Inflammatory macrophage (primary cell): ENCODE measurements at places on chromosomes 3 and 15.

GRCh38 chr3:151724576-151725562 is 8.9 kb upstream of the AADACL2 start:
- DNase-seq: no peak

GRCh38 chr15:42344763-42345162 is 14.5 kb upstream of the CAPN3 start:
- no peak for DNase-seq

- peak; percentile 3 for DNase-seq
Observed at GRCh38 chr3:190983875-190984274, 121.4 kb upstream of the GMNC start.

GRCh38 chr15:55552926-55553325 is 35.2 kb downstream of the PYGO1 start:
- peak; percentile 12 for DNase-seq

DNA sequence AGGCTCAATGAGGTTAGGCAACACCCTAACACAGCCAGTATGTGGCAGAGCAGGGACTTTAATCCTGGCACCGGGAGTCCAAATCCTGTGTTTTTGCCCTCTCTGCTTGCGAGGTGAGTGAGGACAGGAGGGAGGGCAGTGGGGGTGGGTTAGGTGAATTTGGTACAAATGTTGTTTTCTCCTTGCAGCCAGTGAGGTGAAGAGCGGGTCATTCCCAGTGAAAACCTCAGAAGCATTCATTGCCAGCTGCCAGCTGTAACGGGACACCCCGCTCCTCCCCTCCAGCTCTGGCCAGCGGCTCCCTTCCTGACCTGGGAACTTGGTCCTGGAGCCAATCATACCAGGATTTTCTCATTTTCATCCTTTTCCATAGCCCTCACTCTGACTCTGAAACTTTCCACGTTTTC is 45.7 kb upstream of the RAB6B start:
- no peak for DNase-seq

DNA sequence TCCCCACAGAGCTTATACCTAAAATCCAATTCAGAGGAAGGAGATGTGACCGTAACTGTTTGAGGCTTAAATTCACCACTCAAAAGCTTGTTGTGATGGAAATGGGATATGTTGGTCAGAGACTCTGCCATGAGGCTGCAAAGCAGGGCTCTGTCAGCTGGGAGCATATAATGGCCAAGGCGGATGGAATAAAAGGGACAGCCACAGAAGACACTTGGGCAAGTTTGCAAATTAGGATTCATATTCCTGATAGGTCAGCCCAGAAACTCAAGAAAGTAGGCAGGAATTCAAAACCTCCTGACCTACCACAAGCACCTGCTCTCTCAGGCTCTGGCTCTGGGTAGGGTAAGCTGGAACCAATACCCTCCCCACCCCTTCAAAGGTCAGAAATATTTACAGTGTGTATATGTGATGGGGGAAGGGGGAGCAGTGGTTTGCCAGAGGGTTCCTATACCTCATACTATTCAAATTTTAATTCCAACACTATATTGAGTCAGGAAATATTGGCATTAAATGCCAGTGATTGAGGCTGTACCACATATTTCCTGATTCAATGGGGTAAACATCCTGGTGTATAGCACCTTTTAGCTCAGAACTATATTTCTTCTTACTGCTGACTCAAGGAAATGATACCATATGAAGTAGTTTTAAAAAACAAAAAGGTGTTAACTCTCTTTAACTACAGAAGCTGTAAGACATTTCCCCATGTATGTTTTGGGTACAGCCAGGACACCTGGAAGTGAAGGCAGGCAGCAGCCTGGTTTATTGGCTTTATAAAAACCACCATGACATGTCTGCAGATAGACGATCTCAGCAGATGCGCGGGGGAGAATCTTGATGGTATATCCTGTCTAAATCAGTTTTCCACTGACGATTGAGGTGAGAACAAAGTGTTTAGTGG is 19.2 kb downstream of the FYCO1 start:
- DNase-seq: no peak

- DNase-seq: no peak
Observed at GRCh38 chr15:88021601-88022000, 234.9 kb downstream of the NTRK3 start.

DNA sequence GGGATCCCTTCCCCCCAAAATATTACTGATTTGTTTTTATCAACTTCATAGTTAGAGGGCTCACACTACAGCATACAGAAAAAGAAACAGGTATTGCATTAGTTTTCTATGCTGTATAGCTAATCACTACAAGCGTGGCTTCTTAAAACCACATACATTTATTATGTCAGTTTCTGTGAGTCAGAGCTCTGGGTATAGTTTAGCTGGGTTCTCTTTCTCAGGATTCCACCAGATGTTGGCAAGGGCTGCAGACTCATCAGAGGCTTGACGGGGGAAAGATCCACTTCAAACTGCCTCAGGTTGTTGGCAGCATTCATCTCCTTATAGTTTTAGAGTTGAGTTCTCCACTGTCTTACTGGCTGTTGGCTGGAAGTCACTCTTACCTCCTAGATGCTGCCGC is 328.0 kb downstream of the NLGN1 start:
- DNase-seq: no peak

DNA sequence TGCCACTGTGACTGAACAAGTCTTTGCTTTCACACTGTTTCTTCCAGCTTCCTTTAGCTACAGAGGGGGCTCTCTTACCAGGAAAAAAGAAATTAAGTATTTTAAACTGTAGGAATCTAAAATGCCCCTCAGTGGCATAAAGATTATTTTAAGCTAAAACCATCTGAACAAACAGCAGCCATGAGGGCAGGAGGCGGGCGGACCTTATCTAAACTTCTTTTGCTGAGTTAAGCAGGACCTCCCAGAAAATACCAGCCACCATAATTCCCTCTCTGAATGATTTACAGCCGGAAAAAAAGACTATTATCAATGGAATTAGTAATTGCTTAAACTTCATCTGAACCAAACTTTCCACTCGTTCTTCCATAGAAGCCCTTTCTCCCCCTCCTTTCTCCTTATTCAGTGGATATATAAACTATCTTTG is 5.2 kb upstream of the TOPAZ1 start:
- DNase-seq: no peak

GRCh38 chr3:67414740-67415139 is 239.7 kb downstream of the SUCLG2 start:
- DNase-seq: no peak

GRCh38 chr3:94258851-94259250 is 196.0 kb downstream of the NSUN3 start:
- DNase-seq: no peak

DNA sequence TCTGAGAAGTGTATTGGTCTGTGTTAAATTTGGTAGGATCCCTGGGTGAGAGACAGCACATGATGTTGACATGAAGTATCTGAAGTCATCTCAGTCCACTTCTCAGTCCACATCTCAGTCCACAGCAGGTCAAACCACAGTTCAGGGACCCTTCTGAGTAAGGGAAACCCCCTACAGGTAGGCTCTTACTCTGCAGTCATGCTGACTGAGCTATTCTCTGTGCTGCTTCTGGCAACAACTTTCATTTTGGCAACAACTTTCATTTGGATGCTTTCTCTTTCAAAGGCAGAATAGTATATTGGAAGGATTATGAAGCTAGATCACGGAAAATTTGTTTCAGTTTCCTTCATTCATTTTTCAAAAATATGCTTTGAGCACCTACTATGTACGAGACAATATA is 178.2 kb upstream of the GOLIM4 start:
- DNase-seq: no peak

DNA sequence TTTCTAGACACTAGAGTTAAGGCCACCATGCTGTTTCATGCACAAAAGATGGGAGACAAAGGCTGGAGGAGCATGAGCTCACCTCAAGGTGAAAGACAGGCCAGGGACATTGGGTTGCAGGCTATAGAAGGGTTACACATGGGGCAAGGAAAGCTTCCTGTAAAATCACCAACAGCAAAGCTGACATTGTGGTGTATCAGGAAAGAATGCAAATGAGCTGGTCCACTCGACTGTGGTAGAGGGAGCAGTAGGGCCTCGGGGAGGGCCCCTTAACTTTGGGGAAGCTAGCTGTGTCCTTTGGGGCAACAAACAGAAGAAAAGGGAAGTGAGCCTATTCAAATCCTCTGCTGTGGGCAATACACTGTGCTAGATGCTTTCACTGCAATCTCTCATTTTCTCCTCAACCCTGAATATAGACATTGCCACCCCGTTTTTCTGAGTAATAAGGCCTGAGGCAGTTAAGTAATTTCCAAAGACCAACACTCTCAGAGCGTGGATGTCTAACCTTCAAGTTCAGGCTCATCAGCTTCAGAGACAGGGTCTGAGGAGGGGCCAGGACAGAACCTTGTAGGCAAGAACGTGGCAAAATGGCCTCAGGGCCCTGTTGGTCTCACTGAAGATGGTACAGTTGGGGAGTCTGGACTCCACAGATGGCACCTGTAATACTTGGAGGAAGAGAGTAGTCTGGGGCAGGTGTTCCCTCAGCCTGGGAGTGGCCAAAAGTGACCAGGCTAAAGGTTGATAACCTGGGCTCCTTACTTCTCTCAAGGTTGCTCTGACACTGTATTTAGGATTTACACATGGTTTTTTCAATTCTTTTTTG is 24.1 kb downstream of the CX3CR1 start:
- peak; percentile 81 for DNase-seq

- DNase-seq: no peak
Observed at GRCh38 chr3:137360531-137361201, 402.9 kb downstream of the IL20RB start.

DNA sequence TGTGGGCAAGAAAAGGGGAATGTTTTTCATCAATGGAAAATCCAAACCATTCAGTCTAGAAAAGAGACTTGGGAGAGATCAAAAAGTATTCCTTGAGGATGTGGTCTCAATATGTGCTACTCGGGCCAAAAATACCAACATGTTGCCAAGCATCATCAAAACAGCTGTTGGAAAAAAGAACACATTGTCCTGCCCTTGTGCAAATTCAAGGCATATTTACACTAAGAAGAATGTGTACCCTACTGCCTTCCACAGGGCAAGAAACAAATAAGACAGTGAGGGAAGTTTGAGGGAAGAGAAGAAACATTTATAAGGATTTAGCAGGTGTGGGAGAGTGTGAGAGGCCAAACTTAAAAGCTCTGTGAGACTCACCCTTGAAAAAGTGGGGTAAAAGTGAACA is 252.1 kb downstream of the NTRK3 start:
- no peak for DNase-seq

- DNase-seq: no peak
Observed at GRCh38 chr3:16329826-16330129, 64.8 kb downstream of the OXNAD1 start.

DNA sequence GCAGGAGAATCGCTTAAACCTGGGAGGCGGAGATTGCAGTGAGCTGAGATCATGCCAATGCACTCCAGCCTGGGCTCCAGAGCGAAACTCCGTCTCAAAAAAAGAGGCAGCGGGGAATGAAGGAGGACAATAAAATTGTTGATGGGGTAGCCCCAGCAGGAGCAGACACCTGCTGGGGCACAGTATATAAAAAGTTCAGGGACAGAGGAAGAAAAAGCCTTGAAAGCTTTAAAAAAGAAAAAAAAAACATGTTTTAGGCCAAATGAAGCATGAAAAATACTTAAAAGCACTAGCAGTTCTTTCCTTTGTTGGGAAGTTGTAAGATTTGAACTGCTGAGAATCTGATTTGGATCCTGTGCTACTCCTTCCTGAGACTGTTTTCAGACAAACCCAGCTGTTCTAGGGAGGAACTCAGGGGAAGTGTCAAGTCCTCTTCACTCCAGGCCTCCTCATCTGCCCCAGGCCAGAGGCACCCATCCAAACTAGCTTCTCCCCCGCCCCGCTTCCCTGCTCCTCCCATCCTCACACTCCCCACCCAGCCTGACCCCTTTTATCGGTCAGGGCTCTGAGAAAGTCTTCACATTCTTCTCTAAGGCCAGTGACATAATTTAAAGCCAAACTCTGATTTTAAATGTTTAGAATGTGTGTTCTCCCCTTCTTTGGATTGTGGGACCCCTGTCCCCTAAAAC is 4.9 kb downstream of the IL17RD start:
- DNase-seq: no peak

DNA sequence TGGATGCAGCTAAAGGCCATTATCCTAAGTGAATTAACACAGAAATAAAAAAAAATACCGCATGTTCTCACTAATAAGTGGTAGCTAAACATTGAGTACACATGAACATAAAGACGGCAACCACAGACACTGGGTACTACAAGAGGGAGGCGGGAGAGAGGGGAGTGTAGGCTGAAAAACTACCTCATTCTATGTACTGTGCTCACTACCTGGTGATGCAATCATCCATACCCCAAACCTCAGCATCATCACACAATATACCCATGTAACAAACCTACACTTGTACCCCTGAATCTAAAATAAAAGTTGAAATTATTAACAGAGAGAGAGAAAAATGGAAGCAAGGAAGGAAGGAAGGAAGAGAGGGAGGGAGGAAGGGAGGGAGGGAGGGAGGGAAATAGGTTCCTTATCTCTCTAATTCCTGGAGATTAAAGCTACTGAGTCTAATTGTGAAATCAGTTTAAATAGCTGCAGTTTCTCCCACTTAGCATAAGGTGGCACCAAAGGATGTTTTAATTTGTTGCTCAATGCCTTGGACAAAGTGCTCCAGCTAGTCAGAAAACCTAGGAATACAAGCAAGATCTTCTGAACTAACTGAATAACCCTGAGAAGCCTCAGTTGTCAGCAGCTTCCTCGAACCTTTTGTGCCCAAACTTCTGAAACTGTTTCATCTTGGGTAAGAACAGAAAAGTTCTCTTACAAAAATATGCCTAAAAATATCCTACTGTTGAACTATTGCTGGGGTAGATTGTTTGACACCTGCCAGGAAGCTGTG is 79.4 kb upstream of the ATP11B start:
- DNase-seq: peak; percentile 72

DNA sequence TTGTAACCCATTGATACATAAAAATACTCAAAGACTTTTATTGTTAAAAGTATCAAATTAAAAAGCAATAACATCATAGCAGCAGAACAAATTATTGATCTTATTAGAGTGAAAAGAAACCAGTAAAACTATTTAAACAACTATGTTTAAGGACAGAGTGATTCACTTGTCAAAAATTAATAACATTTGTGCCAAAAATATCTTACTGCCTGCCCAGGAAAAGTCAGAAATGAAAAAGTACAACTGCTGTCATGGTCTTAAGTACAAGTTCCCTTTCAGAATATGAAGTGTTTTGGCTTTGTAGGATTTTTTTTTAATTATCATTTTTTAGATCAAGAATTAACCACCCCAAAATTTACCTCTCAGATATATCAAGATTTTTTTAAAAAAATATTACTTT is 3.4 kb downstream of the IFT57 start:
- DNase-seq: no peak

- no peak for DNase-seq
Observed at GRCh38 chr3:182303169-182303568, 490.1 kb upstream of the ATP11B start.

GRCh38 chr3:177382944-177383343 is 185.7 kb upstream of the TBL1XR1 start:
- no peak for DNase-seq

- peak; percentile 64 for DNase-seq
Observed at GRCh38 chr15:69340243-69340900, 41.7 kb downstream of the PAQR5 start.

GRCh38 chr3:127598841-127599570 is 795 bp downstream of the MCM2 start:
- DNase-seq: no peak
